ENCODE measurements at places on chromosomes 7 and 10. TPM values are rescaled to one million over a fixed set of nuclear protein-coding genes. Genes with fewer than 3 reads are reported as not detected.

DNA sequence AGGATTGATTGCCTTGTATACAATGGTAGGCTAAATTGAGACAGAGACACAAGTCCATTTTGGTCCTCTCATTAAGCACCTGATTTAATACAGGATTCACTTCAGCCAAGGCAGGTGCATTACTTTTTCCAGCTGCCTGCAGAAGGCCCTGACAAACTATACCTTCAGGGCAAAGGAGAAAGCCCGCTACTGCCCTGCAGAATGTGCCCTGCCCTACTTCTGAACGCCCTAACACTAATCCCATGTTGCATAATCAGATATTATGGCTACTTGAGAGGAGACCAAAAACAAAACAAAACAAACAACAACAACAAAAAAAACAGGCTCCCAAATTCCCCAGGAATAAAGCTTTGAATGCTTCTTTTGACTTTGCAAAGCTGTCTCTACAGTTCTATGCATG, 116.9 kb upstream of the ABI1 start:
- H3K4me3 ChIP-seq: no peak overlapping the region
- H3K27ac ChIP-seq: no peak overlapping the region
- H3K27me3 ChIP-seq: no peaks in the 10 kb centered on the region
- DNase-seq: no peak

- no peak overlapping the region for H3K27ac ChIP-seq
- no peak for DNase-seq
- H3K4me1 ChIP-seq: no peaks in the 10 kb centered on the region
- no peaks in the 10 kb centered on the region for H3K36me3 ChIP-seq
- H3K4me3 ChIP-seq: no peak overlapping the region
Measured at GRCh38 chr7:142057101-142057500, 54.4 kb upstream of the MGAM2 start.

- H3K27ac ChIP-seq: no peak overlapping the region
- no peak overlapping the region for H3K4me3 ChIP-seq
- H3K27me3 ChIP-seq: no peaks in the 10 kb centered on the region
Measured at GRCh38 chr10:20287586-20287985, 471.4 kb downstream of the PLXDC2 start.

GRCh38 chr10:17599089-17599488, 18.1 kb downstream of the HACD1 start:
- H3K27me3 ChIP-seq: no peaks in the 10 kb centered on the region
- H3K4me3 ChIP-seq: no peak overlapping the region
- peak; percentile 53 for DNase-seq
- H3K36me3 ChIP-seq: peaks cover 16% of the 10 kb centered on the region
- no peak overlapping the region for H3K27ac ChIP-seq

DNA sequence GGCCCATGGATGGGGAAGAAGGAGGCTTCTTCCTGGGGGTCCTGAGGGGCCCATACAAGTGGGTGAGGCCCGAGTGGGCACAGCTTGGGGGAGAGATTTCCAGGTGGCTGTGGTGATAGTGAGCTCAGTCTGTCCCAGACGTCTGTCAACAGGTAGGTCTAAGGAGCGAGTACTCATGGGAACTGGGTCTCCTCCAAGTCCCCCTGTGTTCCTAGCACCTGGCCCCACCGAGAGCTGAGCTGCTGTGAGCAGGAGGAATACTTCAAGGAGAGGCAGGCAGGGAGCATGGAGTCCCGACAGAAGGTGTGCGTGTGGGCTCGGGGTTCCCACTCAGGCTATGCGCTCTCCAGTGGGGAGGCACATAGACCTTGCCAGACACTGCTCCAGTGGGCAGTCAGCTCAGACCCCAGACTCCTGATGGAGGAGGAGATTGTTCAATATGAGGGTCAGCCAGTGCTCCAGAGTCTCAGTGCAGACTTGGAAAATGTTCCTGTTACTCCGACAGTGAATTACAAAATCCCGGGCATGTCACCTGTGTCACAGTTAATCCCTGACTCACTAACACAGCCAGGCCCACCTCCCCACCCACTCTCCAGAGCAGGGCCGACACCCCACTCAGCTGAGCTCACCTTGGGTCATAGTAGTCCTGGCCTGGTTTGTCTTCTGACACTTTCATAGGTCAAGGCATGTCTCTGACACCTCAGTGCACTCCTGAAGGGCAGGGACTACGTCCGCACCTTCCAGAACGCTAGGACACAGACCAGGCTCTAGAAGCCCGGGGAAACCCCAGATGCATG, 28.2 kb upstream of the C10orf53 start:
- DNase-seq: no peak
- H3K36me3 ChIP-seq: no peaks in the 10 kb centered on the region
- no peaks in the 10 kb centered on the region for H3K27me3 ChIP-seq
- H3K4me3 ChIP-seq: no peak overlapping the region
- no peak overlapping the region for H3K27ac ChIP-seq

DNA sequence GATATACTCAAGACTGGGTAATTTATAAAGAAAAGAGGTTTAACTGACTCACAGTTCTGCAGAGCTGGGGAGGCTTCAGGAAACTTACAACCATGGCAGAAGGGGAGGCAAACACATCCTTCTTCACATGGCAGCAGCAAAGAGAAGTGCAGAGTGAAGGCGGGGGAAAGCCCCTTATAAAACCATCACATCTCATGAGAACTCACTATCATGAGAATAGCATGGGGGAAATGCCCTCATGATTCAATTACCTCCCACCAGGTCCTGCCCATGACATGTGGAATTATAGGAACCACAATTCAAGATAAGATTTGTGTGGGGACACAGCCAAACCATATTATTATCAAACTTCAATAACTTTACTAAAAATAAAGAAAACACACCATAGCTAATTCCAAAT, 30.4 kb upstream of the JAZF1 start:
- H3K4me3 ChIP-seq: no peak overlapping the region
- H3K27ac ChIP-seq: no peak overlapping the region
- DNase-seq: no peak
- no peaks in the 10 kb centered on the region for H3K27me3 ChIP-seq
- H3K4me1 ChIP-seq: peaks cover 5% of the 10 kb centered on the region
- H3K36me3 ChIP-seq: no peaks in the 10 kb centered on the region

GRCh38 chr10:72096115-72097000, 8.0 kb upstream of the SPOCK2 start:
- no peak for DNase-seq
- peaks cover 14% of the 10 kb centered on the region for H3K4me1 ChIP-seq
- peaks cover 34% of the 10 kb centered on the region for H3K36me3 ChIP-seq

DNA sequence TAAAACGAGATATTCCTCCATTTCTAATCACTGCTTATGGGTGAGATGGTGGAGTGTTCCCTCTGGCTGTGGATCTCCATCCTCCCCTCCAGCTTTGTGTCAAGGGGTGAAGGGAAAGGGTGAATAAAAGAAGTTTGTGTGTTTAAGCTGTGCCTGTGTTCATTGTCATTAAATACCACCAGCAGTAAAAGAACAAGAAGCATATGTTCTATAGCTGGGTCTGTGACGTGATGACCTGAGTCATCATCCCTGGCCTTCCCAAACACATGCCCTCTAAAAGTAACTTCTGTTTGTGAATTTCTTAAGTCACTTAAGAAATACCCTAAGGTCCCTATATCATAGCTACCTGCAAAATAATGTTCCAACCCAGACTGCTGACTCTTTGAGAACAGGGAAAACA, 104.9 kb downstream of the PPP1R17 start:
- peak; percentile 22 for DNase-seq
- no peaks in the 10 kb centered on the region for H3K4me1 ChIP-seq
- H3K27ac ChIP-seq: no peak overlapping the region
- no peak overlapping the region for H3K4me3 ChIP-seq
- no peaks in the 10 kb centered on the region for H3K36me3 ChIP-seq

- H3K36me3 ChIP-seq: peaks cover 7% of the 10 kb centered on the region
- H3K4me3 ChIP-seq: no peak overlapping the region
- DNase-seq: no peak
- H3K27ac ChIP-seq: peak overlapping the region; percentile 47
- H3K4me1 ChIP-seq: peaks cover 36% of the 10 kb centered on the region
Measured at GRCh38 chr10:124050021-124051015, 43.1 kb downstream of the CHST15 start.

DNA sequence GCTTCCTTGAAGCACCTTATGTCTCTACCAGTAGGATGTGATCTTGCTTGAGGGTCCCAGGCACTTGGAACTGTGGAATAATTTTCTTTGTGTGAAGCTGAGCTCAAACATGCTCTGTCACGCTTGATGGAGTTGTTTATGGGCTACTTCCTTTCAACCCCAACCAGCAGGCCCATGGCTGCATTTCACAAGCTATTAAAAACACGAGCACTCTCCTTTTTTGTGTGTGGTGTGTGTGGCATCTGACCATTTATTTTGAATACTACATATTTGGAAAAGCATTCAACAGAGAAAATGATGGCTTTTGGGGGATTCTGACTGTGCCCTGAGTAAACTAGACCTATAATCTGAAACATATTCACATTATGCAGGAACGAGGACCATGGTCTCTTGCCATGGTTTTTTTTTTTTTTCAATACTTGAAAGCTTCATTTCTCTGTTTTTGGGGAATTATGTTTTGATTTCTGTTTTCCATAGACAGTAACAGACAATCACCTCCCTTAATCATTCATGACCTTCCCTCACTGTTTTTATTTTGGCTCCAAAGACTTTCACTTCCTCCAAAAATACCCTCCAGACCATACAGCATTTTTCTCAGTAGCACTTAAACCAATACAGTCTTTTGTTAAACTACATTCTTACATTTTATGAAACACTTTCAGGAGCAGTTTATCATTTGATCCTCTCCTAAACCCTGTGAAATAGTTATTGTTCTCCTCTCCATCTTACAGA, 233.6 kb upstream of the BMPER start:
- H3K27me3 ChIP-seq: no peaks in the 10 kb centered on the region
- no peak overlapping the region for H3K27ac ChIP-seq
- H3K4me3 ChIP-seq: no peak overlapping the region
- H3K36me3 ChIP-seq: no peaks in the 10 kb centered on the region
- peaks cover 5% of the 10 kb centered on the region for H3K4me1 ChIP-seq

- H3K27ac ChIP-seq: no peak overlapping the region
- no peak for DNase-seq
- no peaks in the 10 kb centered on the region for H3K27me3 ChIP-seq
- H3K4me1 ChIP-seq: peaks cover 31% of the 10 kb centered on the region
Measured at GRCh38 chr10:76354212-76354738, 922.9 kb downstream of the LRMDA start.

DNA sequence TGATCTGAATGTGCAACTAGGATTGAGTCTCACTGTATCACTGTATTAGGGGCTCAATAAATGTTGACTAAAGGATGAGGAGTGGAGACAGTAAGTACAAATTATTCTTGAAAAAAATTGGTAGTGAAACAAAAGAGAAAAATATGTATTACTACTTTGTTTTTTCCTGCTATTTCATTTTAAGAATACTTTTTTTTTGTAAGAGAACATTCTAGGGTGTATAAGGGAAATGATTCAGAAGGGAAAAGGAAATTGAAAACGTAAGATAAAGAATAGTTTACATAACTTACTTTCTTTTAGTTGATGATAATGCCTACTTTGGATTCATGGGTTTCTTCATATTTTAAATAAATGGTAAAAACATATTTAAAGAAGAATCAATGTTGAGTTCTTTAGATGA, 9.6 kb downstream of the CAPZA2 start:
- H3K27me3 ChIP-seq: no peaks in the 10 kb centered on the region
- H3K36me3 ChIP-seq: peaks cover 7% of the 10 kb centered on the region
- DNase-seq: no peak
- H3K4me1 ChIP-seq: peaks cover 39% of the 10 kb centered on the region
- H3K27ac ChIP-seq: peak overlapping the region; percentile 37

DNA sequence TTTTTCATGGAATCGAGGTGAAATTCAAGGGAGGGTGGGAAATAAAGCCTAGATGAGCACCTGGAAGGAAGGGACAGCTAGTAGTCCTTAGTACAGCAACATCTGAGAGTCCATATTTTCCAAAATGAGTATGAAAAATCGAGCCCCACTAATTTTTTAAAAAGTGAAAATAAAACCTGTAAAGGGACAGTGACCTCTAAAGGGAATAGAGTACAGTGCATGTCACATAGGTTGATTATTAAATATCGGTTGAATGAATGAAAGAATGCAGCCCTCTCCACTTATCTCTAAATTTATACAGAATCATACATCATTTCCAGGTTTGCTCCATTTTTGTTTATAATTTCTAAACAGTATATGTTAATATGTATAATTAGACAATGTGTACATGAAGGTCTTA, 1088.5 kb upstream of the GHITM start:
- no peak overlapping the region for H3K27ac ChIP-seq
- no peaks in the 10 kb centered on the region for H3K4me1 ChIP-seq
- no peaks in the 10 kb centered on the region for H3K27me3 ChIP-seq
- H3K4me3 ChIP-seq: no peak overlapping the region
- no peak for DNase-seq
- H3K36me3 ChIP-seq: no peaks in the 10 kb centered on the region

GRCh38 chr10:104209575-104210198, 22.5 kb downstream of the CFAP43 start:
- no peak overlapping the region for H3K27ac ChIP-seq
- H3K4me3 ChIP-seq: no peak overlapping the region
- H3K27me3 ChIP-seq: no peaks in the 10 kb centered on the region
- peaks cover 4% of the 10 kb centered on the region for H3K36me3 ChIP-seq
- H3K4me1 ChIP-seq: no peaks in the 10 kb centered on the region
- DNase-seq: peak; percentile 62

GRCh38 chr10:133278577-133279265, 2.1 kb upstream of the ADAM8 start:
- H3K4me3 ChIP-seq: peak overlapping the region; percentile 48
- peak; percentile 90 for DNase-seq
- H3K27ac ChIP-seq: peak overlapping the region; percentile 85
- H3K4me1 ChIP-seq: peaks cover 16% of the 10 kb centered on the region

- no peak overlapping the region for H3K4me3 ChIP-seq
- DNase-seq: no peak
- no peaks in the 10 kb centered on the region for H3K27me3 ChIP-seq
- peaks cover 31% of the 10 kb centered on the region for H3K4me1 ChIP-seq
- peak overlapping the region; percentile 72 for H3K27ac ChIP-seq
Measured at GRCh38 chr7:141590071-141590470, 38.9 kb downstream of the AGK start.

DNA sequence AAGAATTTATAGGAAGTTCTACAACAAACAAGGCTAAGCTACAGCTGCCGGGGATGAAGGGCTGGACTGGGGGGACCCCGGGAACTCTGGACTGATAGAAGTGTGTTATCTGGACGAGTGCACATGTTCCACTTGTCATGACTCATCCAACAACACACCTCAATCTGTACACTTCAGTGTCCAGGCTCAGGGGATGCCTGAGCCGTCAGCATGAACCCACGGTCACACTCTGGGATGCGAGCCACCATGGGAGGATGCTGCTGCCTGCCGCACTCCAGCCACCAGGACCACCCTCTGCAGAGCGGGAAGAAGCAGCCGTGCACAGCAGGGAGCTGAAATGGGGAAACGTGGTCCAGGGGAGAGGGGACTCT, 67.5 kb downstream of the MAD1L1 start:
- no peak for DNase-seq
- H3K4me1 ChIP-seq: peaks cover 11% of the 10 kb centered on the region
- peaks cover 9% of the 10 kb centered on the region for H3K36me3 ChIP-seq
- no peak overlapping the region for H3K27ac ChIP-seq
- no peaks in the 10 kb centered on the region for H3K27me3 ChIP-seq
- H3K4me3 ChIP-seq: no peak overlapping the region

The OPTN gene
- 79.6 TPM for total RNA-seq

The PPP1R17 gene
- total RNA-seq: not detected

The NUTM2E gene
- 0.12 TPM for total RNA-seq

The NOS3 gene
- 0.20 TPM for total RNA-seq

The KCNH2 gene
- total RNA-seq: 0.09 TPM

The GALNT17 gene
- total RNA-seq: not detected

The PNLIPRP3 gene
- 9.5 TPM for total RNA-seq

Data from MCF 10A (cell line).